ENCODE measurements at places on chromosomes 2 and 18.
A peak's percentile ranks its signal among the peaks of the same experiment; 100 is the strongest.

DNA sequence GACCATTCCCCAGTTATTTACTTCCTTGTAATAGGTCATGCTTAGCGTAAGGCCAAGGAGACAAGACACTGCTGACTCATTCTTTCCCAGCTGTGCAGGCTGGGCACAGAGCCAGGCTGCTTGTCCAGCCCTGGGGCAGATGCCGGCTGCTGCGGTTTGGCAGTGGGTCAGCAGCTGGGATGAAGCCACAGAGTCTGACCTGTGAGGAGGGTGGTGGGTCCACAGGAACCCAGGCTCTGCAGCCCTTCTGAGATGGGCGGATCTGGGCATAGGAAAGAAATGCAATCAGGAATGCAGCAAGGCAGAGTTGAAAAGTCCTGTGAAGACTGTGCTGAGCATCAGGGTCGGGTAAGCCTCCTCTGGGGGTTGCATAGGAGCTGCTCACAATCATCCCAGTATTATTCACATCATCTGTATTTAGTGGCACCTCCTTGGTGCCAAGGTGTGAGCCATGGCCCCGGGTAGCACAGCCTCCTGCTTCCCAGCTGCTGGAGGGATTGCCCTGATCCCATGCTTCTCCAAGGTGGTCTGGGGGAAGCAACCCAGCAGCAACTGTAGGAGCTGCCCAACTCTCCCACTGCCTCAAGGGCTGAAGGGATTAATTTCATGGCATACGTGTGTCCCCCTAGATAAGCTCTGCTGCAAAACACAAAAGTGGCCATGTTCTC is 139.0 kb downstream of the DDX1 start:
- DNase-seq = peak; percentile 98

- no peak for DNase-seq
Observed at GRCh38 chr2:109692013-109692743, 78.0 kb downstream of the SOWAHC start.

DNA sequence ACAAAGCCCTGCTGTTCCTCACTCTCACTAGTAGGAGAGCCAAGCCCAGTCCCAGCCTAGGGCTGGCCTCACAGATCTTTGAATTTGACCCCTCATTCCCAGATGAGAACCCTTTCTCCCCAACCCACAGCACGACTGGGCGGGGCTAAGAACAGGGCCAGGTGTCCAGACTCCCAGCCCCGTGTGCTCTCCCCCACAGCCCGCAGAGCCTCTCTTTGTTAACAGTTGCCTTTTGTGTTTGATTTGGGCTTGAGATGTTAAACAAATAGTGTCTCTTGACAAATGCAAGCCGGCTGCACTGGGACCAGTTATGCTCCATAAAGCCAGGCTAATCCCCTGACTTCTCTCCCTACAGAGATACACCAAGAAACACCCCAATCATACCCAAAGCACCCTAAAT is 4.7 kb upstream of the KCNK3 start:
- DNase-seq = no peak

DNA sequence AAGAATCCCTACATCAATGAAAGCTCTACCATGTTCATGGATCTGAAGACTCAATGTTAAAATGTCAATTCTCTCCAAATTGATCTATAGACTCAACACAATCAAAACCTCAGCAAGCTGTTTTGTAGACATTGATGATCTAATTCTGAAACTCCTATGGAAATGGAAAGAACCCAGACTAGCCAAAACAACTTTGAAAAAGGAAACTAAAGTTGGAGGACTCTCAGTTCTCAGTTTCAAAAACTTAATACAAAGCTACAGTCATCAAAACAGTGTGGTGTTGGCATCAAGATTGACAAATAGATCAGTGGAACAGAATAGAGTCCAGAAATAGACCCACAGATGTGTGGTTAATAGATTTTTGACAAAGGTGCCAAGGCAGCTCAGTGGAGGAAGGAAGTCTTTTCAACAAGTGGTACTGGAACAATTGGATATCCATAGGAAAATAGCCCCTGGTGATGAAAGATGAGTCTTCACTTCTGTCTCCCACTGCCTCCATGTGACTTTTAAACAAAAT is 30.4 kb downstream of the LBH start:
- no peak for DNase-seq

DNA sequence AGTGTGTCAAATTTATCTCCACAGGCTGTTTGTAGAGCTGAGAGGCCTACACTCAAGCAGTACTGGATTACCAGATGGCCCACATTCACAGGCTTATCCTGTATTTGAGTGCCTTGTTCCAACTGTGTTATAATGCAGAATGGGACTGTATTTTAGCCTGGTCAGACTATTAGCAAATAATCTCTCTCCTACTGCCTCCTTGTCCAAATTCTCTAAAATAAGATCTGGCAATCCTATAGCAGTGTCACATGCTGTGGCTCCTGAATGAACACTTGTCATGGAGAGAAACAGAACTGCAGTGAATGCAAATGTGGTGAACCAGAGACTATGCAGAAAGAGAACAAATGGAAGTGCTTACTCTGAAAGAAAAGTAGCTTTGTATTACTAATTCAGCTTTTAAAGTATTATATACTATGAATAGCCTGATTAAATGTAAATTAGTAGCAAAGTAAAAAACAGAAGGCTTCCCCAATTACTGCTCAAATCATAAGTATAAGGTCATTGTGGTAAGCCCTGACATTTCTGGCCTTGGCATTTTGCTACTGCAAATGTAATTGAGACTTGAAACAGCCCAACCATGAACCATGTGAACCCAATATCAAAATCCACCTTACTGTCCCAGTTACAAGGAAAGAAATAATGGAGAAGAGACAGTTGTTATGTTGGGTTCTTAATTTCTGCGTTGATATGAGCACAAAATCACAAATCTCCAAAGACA is 80.0 kb downstream of the MAP4K3 start:
- DNase-seq = no peak

- DNase-seq = no peak
Observed at GRCh38 chr2:71684226-71685072, 231.1 kb downstream of the DYSF start.

Measured in NCI-H226 (cell line).